Ovary (tissue), 10 donors: ENCODE measurements at places on chromosomes 11 and 22.

- DNase-seq, result no peak
Observed at GRCh38 chr22:27692243-27692642, 109.3 kb downstream of the MN1 start.

GRCh38 chr11:73652046-73652730 lies 5.8 kb downstream of the PLEKHB1 start:
- DNase-seq, result no peak

- no peak for DNase-seq
Observed at GRCh38 chr11:130874396-130874795, 41.9 kb downstream of the SNX19 start.

DNA sequence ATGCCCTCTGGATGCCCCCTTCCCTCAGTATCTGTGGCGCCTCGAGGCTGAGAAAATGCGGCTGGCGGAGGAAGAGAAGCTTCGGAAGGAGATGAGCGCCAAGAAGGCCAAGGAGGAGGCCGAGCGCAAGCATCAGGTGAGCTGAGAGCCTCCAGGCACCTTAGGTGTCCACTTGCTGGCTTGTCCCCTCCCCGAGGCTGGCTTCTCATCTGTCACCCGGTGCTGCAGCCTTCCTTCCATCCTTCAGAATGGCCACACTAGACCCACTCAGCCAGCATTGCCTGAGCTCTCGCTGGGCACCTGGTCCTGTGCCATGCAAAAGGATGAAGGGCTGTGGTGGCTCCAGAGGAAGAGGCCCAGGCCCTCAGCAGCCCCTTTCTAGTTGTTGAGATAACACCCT lies 52.3 kb downstream of the MYO7A start:
- no peak for DNase-seq

- no peak for DNase-seq
Observed at GRCh38 chr22:38038426-38038825, 18.8 kb upstream of the PICK1 start.

DNA sequence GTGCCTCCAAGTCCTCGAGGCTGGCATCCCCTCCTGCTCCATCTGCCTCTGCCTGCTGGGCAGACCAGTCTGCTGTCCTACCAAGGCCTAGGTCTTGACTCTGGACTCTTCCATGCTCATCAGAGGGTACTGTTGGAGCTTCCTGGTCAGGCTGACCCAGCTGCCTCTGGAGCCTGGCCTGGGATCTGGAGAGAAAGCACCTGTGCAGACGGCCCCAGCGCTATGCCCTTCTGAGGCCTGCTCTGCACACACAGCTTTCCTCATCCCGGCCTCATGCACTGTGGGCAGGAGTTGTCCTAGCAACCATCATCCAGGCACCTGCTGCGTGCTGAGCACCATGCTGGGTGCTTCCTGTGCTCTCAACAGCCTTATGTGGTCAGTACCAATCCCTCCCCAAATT lies 70.8 kb downstream of the CDKN1C start:
- no peak for DNase-seq

GRCh38 chr11:88531831-88532230 lies 194.3 kb upstream of the CTSC start:
- DNase-seq, result no peak

GRCh38 chr11:125946712-125947418 lies 1.0 kb downstream of the VSIG10L2 start:
- no peak for DNase-seq
